Endothelial cell of coronary artery (primary cell): ENCODE measurements at places on chromosomes 13 and 19. TPM values are rescaled to one million over a fixed set of nuclear protein-coding genes. Genes with fewer than 3 reads are reported as not detected.

Gene THAP8
- total RNA-seq, result 0.72 and 1.1 TPM in 2 replicates

Gene TBXA2R
- 0.63 and 1.2 TPM in 2 replicates for total RNA-seq

Gene IQCN
- total RNA-seq, result under 0.01 and 0.09 TPM in 2 replicates

Gene SPRED3
- 4.3 and 5.3 TPM in 2 replicates for total RNA-seq

Gene LIM2
- total RNA-seq, result not detected in 2 replicates

Gene LAIR2
- not detected in 2 replicates for total RNA-seq

Gene GIPC1
- 134 and 147 TPM in 2 replicates for total RNA-seq

Gene CCDC194
- total RNA-seq, result 0.09 and 0.28 TPM in 2 replicates

Gene PNMA8C
- not detected in 2 replicates for total RNA-seq

Gene APOC4
- total RNA-seq, result not detected in 2 replicates

Gene WASF3
- 4.4 and 10.5 TPM in 2 replicates for total RNA-seq

Gene ZNF578
- total RNA-seq, result 0.72 and 1.8 TPM in 2 replicates

Gene SAMD1
- 17.1 and 24.1 TPM in 2 replicates for total RNA-seq

Gene ZNF763
- 0.36 and 0.75 TPM in 2 replicates for total RNA-seq

Gene GGN
- total RNA-seq, result under 0.01 and 0.18 TPM in 2 replicates

Gene GAS6
- 78.1 and 150 TPM in 2 replicates for total RNA-seq

Gene TNNI3
- total RNA-seq, result not detected in 2 replicates

Gene ZNF599
- 3.0 and 3.9 TPM in 2 replicates for total RNA-seq

Gene ZIM2
- total RNA-seq, result not detected in 2 replicates

Gene KXD1
- 52.0 and 55.0 TPM in 2 replicates for total RNA-seq

Gene FGF21
- not detected in 2 replicates for total RNA-seq
